ENCODE measurements at places on chromosomes 5 and 9. TPM values are rescaled to one million over a fixed set of nuclear protein-coding genes. Genes with fewer than 3 reads are reported as not detected.
A peak's percentile ranks its signal among the peaks of the same experiment; 100 is the strongest.

GRCh38 chr5:80644900-80645299 is 9.6 kb upstream of the MSH3 start:
- DNase-seq: no peak

DNA sequence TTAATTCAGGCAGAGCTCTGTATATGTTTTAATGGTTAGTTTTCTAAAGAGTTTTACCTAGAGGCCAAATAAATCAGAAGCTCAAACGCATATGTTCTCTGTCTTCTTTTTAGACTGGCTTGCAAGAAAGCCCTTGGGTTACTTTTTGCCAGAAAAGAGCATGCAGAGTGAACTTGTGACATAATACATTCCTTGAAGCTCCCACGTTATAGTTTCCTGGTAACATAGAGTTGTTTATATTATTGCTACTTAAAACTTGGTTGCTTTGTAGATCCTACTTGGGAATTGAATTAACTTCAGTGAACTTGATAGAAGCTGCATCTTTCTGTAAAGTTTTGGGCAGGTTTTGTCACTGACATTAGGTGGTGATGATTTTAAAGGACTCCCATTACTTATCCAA is 102.9 kb downstream of the C9orf152 start:
- no peak for DNase-seq

GRCh38 chr9:98066235-98066634 is 9.7 kb downstream of the NANS start:
- DNase-seq: no peak

DNA sequence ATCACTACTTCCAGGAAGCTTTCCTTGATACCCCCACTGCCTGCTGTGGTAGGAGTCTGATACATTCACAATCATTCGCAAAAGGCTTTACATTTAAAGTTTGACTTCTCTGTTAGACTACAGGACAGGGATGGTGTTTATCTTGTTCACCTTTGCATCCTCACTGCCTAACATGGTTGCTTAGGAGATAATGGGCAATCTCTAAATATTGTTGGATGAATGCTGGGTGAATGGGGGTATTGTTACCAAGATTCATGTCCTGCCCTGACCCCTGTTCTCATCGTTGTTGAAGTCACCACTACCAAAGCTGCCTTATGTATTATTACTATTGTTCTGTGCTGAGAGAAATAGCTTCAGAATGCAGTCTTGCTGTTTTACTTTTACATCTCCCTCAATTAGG is 7.7 kb upstream of the TMEFF1 start:
- no peak for DNase-seq

GRCh38 chr9:101225271-101225670 is 159.5 kb downstream of the BAAT start:
- no peak for DNase-seq

- DNase-seq: no peak
Measured at GRCh38 chr5:14286574-14287421, 143.7 kb downstream of the TRIO start.

GRCh38 chr9:113790093-113790492 is 86.0 kb upstream of the ZNF618 start:
- no peak for DNase-seq

DNA sequence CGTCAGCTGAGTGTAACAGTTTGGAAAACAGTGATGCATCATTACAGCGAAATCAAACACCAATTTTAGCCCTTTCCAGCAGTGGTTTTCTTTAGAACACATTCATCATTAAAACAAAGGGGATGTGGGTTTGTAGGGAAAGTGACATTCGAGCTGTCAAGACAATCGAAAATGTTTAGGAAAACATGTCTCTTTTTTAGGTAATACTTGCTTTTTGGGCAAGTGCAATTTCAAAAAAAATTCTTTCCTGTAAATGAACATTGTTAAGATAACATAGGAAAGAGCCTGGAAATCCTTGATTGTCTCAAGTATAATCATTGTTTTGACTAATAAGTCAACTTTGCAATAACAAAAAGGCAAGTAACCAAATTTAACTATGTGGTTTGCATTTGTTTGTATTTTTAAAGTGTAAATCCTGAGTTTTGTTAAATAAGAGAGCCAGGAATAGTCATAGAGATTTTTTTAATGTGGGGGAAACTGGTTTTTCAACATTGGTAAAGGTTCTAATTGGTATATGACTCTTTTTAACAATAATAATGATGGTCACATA is 182.5 kb downstream of the TTLL11 start:
- DNase-seq: no peak

GRCh38 chr9:32968101-32969011 is 33.1 kb downstream of the APTX start:
- DNase-seq: peak; percentile 59

DNA sequence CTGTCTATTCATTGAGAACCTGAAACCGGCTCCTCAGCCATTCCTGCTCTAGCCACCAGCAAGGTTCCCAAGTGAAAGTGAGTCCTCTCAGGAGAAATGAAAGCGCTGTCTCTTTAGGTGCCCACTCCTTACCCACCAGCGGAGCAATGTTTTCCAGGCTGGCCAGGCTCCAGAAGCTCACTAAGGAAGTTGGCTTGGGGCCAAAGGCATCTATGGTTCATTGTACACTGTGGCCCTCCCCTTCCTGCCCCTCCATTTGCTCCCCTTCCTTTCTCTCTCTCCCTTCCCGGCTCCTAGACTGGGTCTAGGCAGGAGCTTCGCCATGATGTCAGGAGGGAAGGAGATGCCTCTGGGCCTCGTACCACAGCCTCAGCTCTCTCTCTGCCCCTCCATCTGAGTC is 1.1 kb upstream of the GABRP start:
- peak; percentile 89 for DNase-seq

DNA sequence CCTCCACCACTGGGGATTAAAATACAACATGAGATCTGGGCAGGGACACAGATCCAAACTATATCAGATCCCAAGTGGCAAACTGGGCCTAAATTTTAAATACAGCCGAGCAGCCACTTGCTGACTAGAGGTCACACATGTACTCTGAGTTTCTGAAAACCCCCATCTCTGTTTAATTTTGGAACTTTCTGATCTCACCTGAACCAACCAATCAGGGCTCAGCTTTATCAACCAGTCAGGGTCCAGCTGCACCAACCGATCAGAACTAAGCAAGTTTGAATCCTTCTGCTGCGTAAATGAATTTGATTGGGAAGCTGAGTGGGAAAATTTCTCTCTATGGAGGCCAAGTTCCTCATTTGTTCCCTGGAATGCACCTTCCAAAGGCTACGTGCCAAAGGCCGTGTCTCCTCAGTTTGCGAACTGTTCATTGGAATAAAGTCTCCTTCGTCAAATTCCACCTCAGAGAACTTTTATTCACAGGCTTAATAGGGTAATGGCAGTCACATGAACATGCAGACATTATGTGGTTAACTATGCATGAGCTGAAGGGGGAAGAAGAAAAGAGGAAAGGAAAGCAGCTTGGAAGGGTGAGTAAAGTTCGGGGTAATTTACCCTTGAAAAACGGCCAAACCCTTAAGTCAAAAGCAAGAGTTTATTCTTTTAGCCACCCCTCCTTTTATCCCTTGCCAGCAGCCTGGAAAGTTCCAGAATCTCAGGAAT is 3.7 kb downstream of the CD180 start:
- DNase-seq: no peak

GRCh38 chr5:132027027-132027426 is 15.6 kb upstream of the ACSL6 start:
- DNase-seq: no peak

DNA sequence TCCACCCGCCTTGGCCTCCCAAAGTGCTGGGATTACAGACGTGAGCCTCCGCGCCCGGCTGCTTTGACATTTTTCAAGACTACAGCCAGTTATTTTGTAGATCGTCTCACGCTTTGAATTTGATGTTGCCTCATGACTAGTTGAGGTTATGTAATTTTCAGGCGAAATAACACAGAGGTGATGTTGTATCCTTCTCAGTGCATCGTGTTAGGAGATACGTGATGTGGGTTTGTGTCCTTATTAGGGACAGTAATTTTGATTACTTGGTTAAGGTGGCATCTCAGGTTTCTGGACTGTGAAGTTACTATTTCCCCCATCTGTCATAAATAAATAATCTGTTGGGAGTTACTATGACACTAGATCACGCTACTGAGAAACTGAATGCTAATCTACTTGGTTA is 25.0 kb downstream of the CTNNA1 start:
- no peak for DNase-seq

DNA sequence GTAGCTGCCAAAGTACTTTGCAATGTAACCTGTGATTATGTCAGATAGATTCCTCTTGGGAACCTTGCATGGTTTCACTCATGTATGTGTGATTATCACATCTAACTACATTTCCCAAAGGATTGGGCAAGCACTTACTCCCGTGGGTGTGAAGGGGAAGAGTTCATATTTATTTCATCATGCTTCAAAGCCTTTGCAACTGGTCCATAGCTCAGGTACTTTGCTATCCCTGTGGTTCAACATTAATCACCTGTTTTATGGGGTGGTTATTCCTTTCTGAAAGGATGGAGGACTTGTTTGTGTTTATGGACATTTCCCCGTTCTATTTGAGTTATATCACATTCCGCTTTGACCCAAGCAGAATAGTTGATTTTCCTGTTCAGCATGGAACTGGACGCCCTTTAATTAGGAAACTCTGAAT is 13.6 kb upstream of the ERMP1 start:
- no peak for DNase-seq

GRCh38 chr9:118570066-118570465 is 799.2 kb downstream of the BRINP1 start:
- no peak for DNase-seq

GRCh38 chr9:111516061-111516465 is 8.9 kb upstream of the ZNF483 start:
- DNase-seq: peak; percentile 5

DNA sequence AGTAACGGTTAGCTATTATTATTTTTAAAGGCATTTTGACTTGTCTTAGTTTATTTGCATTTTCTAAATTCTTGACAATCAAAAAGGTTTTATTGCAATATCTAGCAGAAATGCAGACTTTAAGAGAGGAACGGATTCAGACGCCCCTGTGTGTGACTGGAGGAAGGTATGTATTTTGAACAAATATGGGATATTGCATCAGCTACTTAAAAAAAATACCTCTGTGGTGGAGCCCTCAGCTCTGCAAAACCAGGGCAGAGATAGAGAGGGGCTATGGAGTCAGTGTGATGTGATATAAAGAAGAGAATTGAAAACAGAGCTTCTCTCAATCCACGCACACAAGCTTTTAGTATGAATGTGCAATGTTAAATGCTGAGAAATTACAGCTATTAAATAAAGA is 142.4 kb downstream of the ICE1 start:
- DNase-seq: no peak

DNA sequence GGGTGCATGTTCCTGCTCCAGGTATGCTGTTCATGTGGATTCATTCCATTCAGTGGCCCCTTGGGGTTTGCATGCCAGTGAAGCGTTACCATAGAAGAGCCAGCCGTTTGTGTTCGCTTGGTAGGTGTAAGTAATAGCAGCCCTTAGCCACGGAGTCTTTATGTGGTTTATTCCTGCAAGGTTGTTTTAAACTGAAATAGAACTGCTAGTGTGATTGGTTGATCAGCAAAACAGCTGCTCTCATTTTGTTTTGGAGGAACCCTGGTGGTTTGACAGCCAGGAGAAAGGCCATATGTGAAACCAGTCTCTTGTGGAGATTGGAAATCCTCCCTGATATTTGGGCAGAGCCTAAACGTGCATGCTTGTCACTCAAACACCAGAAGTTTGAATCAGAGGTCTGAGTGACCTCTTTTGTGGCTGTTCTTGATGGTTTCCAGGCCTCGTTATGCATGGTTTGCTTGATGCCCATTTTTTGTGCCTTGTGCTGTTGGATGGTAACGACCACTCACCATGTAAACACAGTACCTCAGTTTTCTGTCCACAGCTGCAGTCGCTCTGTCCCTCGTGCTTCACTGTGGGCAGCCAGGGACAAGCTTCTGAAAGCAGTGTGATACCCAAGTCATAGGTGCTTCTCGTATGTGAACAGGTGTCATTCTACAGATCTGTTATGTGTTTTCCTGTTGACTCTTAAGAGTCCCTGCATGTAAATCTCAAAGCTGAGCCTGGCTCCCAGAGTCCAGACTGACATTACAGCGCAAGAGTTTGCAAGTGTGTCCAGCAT is 58.3 kb upstream of the NXNL2 start:
- DNase-seq: no peak

DNA sequence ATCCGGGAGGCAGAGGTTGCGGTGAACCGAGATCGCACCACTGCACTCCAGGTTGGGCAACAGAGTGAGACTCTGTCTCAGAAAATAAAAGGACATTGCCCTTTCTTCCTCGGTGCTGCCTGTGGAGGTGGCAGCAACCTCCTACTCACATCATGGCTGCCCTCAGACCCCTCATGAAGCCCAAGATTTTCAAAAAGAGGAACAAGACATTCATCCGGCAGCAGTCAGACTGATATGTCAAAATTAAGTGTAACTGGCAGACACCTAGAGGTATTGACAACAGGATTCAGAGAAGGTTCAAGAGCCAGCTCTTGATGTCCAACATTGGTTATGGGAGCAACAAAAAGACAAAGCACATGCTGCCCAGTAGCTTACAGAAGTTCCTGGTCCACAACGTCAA is 12.6 kb upstream of the PAX5 start:
- no peak for DNase-seq

The ADAMTS2 gene
- 0.38 TPM for total RNA-seq

The BNC2 gene
- 4.5 TPM for total RNA-seq

The TICAM2 gene
- 0.25 TPM for total RNA-seq

The PCDHA6 gene
- not detected for total RNA-seq

The SPAAR gene
- total RNA-seq: 2.8 TPM

The PCDHA7 gene
- total RNA-seq: 0.13 TPM

The NR2F1 gene
- total RNA-seq: 41.5 TPM

The ZCCHC10 gene
- 12.3 TPM for total RNA-seq

The FGF1 gene
- 0.13 TPM for total RNA-seq
